ENCODE measurements at places on chromosomes 1 and 21. TPM values are rescaled to one million over a fixed set of nuclear protein-coding genes. Genes with fewer than 3 reads are reported as not detected.

The ERO1B gene
- 19.9 TPM for total RNA-seq

The MAP3K7CL gene
- 0.31 TPM for total RNA-seq

The TFF2 gene
- total RNA-seq, result 1.1 TPM

DNA sequence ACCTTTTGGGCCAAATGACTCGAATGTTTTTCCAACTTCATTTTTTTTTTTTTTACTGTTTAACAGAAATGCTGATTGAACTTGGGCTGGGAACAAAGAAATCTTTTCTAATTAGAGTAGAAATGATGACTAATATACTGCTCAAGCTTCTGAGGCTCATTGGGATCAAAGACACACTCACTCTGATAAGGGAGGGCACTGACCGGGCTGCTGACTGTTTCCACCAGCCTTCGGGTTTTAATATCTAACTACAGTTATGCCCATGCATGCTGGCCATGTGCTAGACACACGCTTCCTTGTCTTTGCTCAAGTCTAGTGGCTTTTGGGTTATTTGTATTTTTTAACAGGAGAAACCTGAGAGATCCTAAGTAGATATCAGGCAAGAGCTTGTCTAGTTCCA, 16.8 kb downstream of the ZBTB18 start:
- no peak for DNase-seq
- no peak overlapping the region for H3K27ac ChIP-seq

DNA sequence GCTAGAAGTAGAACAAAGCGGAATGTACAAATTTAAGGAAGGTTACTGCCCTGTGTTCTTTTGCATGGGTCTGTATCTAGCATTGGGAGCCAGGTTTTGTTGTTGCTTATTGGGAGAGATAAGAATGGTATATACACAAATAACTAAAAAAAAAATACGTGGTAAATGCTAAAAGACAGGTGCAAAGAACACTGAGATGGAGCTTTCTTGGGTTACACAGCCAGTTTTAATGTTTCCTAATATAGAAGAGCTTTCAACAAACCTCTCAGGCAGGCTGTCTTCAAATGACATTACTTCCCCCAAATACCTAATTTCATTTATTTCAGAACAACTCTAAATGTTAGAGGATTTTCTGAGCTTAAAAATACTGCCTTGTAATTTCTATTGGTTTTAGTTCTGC, 1.4 kb upstream of the MDM4 start:
- no peaks in the 10 kb centered on the region for H3K36me3 ChIP-seq
- no peak overlapping the region for H3K27ac ChIP-seq
- H3K4me1 ChIP-seq, result no peaks in the 10 kb centered on the region
- no peak for DNase-seq
- H3K27me3 ChIP-seq, result no peaks in the 10 kb centered on the region

DNA sequence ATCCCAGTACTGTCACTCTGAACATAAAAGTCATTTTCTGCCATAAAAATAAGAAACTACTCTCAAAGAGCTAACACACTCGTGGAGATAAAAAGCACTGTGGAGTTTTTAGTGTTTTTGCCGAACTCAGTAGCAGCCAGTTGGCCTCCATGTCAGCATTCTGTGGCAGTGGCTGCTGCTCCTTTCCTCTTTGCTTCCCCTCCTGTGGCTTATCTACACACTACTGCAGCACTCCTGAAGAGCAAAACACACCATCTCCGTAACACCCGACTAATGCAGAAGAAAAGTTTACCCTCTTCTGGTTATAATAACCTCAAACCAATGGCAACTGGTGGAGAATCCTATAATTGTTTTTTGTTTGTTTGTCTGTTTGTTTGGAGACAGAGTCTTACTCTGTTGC, 44.9 kb downstream of the RAB3GAP2 start:
- H3K4me3 ChIP-seq, result no peak overlapping the region
- H3K27ac ChIP-seq, result no peak overlapping the region
- H3K4me1 ChIP-seq, result no peaks in the 10 kb centered on the region
- no peaks in the 10 kb centered on the region for H3K36me3 ChIP-seq

DNA sequence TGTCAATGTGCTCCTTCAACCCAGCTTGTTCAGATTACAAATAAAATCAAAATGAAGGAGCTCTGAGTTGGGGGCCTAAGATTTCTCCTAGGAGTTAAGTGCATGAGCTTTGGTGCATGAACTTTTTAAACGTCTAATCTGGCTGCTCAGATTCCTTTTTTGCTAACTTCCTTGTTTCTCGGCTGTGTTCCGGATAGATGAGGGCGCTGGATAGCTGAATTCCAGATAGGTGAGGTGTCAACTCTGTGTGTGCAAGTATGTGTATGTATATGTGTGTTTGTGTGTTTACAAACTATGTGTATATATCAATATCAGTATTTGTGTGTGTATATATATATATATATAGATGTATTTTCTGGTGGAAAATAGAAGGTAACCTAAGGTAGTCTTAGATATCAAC, 37.5 kb upstream of the RCAN3 start:
- peaks cover 2% of the 10 kb centered on the region for H3K4me1 ChIP-seq
- no peaks in the 10 kb centered on the region for H3K27me3 ChIP-seq
- H3K4me3 ChIP-seq, result no peak overlapping the region

DNA sequence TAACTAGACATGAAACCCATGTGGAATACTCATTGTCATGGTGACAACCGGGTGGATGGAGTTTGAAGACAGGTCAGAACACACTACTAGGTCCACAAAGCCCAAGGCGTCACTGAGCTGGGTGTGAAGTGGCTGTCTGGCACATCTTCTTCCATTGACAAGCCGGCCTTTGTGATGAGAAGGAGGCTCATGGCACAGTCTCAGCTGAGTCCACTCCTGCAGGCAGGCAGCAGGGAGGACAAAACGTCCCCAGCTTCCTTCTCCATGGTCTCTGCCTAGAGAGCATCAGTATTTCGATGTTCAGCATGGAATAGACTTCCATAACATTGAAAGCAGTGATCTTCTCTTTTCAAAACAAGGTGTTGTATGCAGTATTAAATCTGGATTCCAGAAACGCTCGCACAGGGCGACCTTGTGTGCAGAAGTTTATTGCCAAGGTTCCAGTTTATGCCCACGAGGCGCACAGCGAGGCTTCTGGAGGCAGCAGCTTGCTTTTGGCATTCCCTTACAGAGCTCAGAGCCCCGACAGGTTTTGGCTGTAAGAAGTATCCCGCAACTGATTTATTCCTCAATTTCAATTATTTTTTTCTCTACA, 104.2 kb downstream of the SIM2 start:
- no peaks in the 10 kb centered on the region for H3K27me3 ChIP-seq
- H3K4me3 ChIP-seq, result no peak overlapping the region
- no peaks in the 10 kb centered on the region for H3K36me3 ChIP-seq
- H3K4me1 ChIP-seq, result no peaks in the 10 kb centered on the region
- DNase-seq, result no peak

DNA sequence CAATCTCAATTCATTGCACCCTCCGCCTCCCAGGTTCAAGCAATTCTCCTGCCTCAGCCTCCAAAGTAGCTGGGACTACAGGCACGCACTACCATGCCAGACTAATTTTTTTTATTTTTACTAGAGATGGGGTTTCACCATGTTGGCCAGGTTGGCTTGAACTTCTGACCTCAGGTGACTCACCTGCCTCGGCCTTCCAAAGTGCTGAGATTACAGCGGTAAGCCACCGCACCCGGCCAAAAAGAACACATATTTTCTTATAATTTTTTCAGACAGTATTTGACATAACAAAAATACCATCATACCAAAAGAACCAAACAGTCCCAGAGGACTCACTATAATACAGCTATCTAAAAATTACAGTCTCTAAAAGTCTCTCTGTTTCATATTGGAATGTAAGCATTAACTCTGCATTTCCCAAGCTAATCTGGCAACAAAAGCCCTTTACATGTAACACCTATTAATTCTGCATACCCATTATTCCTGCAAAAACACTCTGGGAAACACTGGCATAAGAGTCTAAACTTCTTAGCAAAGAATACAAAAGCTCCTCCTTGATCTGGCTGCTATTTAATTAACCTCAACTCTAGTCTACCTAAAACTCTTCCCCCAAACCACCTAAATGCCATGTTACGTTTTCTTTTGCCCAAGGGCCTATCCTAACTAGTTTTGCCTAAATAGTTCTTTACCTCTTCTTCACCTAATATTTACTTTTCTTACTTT, 26.9 kb downstream of the WDR26 start:
- H3K27me3 ChIP-seq, result no peaks in the 10 kb centered on the region
- H3K4me1 ChIP-seq, result 0 out of 2 replicates have a peak, but pooled peaks cover 2% of the 10 kb centered on the region
- H3K4me3 ChIP-seq, result no peak overlapping the region
- H3K36me3 ChIP-seq, result peaks cover 56% of the 10 kb centered on the region
- DNase-seq, result no peak

GRCh38 chr1:109996476-109996875, 11.9 kb downstream of the AHCYL1 start:
- no peak for DNase-seq
- no peaks in the 10 kb centered on the region for H3K27me3 ChIP-seq
- peaks cover 46% of the 10 kb centered on the region for H3K4me1 ChIP-seq
- H3K27ac ChIP-seq, result peak overlapping the region; percentile 39

GRCh38 chr1:1088801-1089680, 14.9 kb upstream of the RNF223 start:
- H3K36me3 ChIP-seq, result no peaks in the 10 kb centered on the region
- H3K27ac ChIP-seq, result no peak overlapping the region
- H3K27me3 ChIP-seq, result no peaks in the 10 kb centered on the region
- H3K4me1 ChIP-seq, result no peaks in the 10 kb centered on the region
- no peak overlapping the region for H3K4me3 ChIP-seq
- DNase-seq, result no peak

DNA sequence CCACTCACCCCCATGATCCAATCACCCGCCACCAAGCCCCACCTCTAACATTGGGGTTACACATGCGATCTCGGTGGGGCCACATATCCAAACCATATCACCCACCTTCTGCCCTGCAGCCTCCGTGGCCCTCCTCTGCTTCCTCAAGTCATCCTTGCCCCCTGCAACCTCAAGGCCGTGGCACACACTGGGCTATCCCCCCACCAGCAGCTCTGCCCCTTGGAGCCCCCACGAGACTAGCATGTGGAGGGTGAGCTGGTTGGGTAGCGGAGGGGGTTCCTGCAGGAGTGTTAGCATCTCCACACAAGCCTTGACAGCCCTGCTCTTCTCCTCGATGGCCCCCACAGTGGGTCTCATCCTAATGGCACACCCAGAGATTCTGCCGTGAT, 100.8 kb downstream of the TOMM20 start:
- H3K27ac ChIP-seq, result peak overlapping the region; percentile 53
- no peaks in the 10 kb centered on the region for H3K36me3 ChIP-seq
- H3K27me3 ChIP-seq, result no peaks in the 10 kb centered on the region
- H3K4me1 ChIP-seq, result peaks cover 6% of the 10 kb centered on the region
- no peak for DNase-seq

DNA sequence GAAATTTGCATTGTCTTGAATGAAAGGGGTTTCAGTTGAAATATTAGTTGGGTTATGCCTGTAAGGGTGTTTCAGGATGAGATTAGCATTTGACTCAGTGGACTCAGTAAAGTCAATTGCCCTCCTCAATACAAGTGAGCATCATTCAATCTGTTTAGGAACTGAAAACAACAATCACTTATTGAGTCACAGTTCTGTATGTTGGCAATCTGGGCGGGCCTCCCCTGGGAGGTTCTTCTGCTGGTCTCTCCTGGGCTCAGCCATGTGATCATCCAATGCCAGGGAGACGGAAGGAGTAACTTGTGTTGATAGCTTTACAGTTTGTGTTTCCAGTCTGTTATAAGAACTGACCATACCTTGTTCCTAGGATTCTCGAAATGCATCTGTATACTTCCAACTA, 262.9 kb upstream of the RUNX1 start:
- H3K4me1 ChIP-seq, result no peaks in the 10 kb centered on the region
- H3K27ac ChIP-seq, result no peak overlapping the region
- no peaks in the 10 kb centered on the region for H3K27me3 ChIP-seq
- no peaks in the 10 kb centered on the region for H3K36me3 ChIP-seq
- no peak for DNase-seq
- H3K4me3 ChIP-seq, result no peak overlapping the region

DNA sequence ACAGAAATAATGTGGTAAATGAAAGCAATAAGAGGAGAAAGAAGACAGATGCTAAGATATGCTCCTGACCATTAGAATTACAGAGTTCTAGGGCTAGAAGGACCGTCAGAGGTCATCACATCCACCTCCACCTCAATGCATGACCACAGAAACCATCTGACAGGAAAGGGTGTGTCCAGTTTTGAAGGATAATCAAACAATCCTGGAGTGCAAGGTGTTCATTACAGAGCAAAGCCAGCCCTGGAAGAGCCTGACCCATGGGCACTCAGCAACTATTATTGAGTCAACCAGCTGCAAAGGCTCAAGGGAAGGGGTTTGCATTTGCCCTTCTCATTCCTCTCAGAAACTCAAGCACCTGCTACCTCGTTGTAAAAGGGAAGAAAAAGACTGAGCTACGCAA, 46.4 kb downstream of the TOR1AIP2 start:
- no peaks in the 10 kb centered on the region for H3K4me1 ChIP-seq
- H3K27ac ChIP-seq, result no peak overlapping the region
- DNase-seq, result no peak
- H3K4me3 ChIP-seq, result no peak overlapping the region
